HFFc6 (cell line): ENCODE measurements at places on chromosomes 1 and 21. TPM values are rescaled to one million over a fixed set of nuclear protein-coding genes. Genes with fewer than 3 reads are reported as not detected.

The MCOLN3 gene
- 0.26 to 0.35 TPM in 2 of 3 replicates, not detected in the other for total RNA-seq

The RAB3B gene
- 144 to 161 TPM (median 149 TPM) in 3 replicates for total RNA-seq

The RORC gene
- not detected in 3 replicates for total RNA-seq

The PGBD5 gene
- not detected in 3 replicates for total RNA-seq

The LAMB3 gene
- total RNA-seq = 8.0 to 12.0 TPM (median 9.6 TPM) in 3 replicates

The FABP3 gene
- 1.4 to 4.8 TPM (median 1.8 TPM) in 3 replicates for total RNA-seq

The DNALI1 gene
- total RNA-seq = 1.6 to 2.3 TPM (median 1.9 TPM) in 3 replicates

The DAB1 gene
- total RNA-seq = 0.37 to 1.2 TPM (median 0.71 TPM) in 3 replicates

The OLIG2 gene
- total RNA-seq = not detected in 3 replicates

The SYPL2 gene
- 16.7 to 34.1 TPM (median 19.7 TPM) in 3 replicates for total RNA-seq

The CLDN17 gene
- not detected in 3 replicates for total RNA-seq

The WNT3A gene
- not detected in 2 replicates for total RNA-seq

The F13B gene
- total RNA-seq = not detected in 3 replicates

The CNIH3 gene
- total RNA-seq = 17.7 to 30.3 TPM (median 20.8 TPM) in 3 replicates

The CELA3B gene
- total RNA-seq = not detected in 3 replicates

The CLCA2 gene
- total RNA-seq = 0.17 and 0.18 TPM in 2 replicates

The KRTAP12-2 gene
- total RNA-seq = not detected in 3 replicates

The EVI5 gene
- total RNA-seq = 31.7 to 36.2 TPM (median 36.2 TPM) in 3 replicates

The F3 gene
- 169 to 459 TPM (median 437 TPM) in 3 replicates for total RNA-seq

The CYP4A11 gene
- not detected in 3 replicates for total RNA-seq
